Activated CD8-positive, alpha-beta memory T cell treated with anti-CD3 and anti-CD28 coated beads, Interleukin-2, amount 50 U/mL, for 4 hours (primary cell): ENCODE measurements at places on chromosomes 12 and 14.

DNA sequence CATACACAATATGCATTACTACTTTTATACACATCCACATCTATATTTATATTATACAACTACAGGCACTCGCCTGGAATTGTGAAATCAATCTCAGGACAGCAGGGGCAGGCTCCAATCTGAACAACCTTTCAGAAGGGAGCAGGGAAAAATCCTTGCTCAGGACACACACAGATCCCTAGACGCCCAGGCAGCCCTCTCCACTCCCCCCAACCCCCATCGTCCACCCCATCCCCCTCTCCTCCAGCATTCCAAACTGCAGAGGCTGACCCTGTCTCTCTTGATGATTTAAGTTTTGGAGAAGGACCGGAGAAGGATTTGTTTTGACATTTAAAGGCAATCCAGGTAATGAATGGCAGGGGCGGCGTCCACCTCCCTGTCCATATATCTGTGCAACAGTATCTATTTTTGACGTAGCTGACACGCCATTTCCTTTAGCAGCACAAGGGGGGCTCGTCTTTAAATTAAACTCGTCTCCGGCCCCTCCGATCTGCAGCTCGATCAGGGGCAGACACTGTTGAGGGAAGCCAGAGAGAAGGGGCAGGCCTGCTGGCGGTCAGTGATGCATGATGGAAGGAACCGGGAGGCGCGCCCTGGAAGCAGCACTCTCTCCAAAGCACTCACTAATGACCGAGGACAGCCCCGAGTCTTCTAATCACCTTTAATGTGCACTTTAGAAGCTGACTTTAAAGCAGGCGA, 95.0 kb upstream of the TBX5 start:
- no peak for DNase-seq

DNA sequence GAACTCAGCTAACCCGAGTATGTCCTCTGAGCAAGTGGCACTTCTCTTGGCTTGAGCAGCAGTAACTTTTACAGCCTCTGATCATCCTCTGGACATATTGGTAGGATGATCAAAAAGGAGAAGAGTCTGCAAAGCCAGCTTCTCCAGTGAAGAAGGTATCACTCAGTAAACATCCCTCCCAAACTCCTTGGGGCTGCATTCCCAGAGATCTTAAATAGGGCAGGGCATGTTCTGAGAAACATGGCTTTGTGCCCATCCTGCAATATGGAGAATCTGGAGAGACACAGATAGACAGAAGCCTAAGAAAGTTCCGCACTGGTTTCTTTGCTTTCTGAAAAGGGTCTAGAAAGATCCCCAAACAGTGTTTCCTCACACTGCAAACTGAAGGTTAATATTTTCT, 65.4 kb downstream of the RBM19 start:
- DNase-seq = no peak

DNA sequence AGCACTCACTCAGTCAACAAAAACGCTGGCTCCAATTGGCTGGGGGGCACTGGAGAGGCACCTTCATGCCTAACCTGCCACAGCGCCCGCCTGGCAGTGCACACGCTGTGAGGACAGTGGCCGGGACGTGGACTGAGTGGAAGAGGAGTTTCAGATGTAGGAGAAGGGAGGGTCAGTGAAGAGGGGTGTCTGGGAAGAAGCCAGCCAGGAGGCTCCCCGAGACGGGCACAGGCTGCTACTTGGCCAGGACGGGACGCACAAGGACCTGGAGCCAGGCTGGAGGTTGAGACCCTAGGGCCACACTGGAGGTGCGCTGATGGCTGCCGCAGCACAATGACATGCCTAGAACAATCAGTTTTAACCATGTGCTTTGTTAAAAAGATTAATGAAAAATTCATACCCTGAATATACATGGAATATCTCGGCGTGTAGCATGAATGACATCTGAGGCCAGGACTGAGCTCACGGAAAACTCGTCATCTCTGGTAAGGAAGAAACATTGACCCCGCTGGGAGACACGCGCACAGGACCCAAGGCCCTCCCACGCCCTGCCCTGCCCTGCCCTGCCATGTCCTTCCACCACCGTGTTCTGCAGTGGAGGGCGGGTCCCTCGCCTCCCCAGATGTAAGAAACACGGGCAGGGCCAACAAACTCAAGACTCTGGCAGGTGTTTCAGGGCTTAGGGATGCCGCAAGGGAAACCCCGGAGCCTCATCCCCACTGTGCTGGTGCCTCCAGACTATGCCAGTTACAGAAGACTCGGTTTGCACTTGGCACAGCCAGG, 25.0 kb downstream of the AMN start:
- no peak for DNase-seq

- no peak for DNase-seq
Observed at GRCh38 chr12:68490476-68490875, 120.2 kb upstream of the RAP1B start.

DNA sequence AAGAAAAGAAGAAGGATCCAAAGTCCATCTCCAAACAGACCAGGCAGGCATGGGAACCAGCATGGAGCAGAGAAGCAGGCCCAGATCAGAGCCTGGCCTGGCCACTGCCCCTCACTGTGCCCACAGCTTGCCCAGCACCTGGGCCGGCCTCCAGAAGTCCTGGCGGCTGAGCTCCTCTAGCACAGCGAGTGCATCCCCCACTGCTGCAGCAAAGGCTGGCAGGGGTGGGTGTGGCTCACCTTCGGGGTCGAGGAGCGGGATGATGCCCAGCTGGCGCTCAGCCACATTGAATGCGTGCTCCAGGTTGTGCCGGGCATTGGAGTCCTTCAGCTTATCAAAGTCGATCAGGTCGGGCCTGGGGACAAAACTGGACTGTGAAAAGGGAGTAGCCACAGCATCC, 78.7 kb downstream of the SPTB start:
- DNase-seq = no peak

DNA sequence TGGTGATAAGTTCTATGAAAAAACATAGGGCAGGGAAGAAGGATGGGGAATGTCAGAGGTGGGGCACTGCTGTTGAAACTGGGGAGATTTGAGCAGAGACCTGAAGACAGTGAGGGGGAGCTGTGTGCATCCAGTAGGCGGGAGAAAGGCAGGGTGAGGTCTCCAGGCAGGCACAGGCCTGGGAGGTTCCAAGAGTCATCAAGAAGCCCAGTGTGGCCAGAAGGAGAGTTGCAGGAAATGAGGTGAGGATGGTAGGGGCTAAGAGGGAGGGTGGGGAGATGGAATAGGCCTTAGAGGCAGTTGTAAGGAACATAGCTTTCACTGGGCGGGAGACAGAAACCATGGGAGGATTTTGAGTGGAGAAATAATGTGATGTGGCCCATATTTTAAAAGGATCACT, 341.8 kb downstream of the GLT1D1 start:
- DNase-seq = no peak

GRCh38 chr14:75150150-75150549, 23.3 kb upstream of the NEK9 start:
- no peak for DNase-seq
